T-helper 22 cell (primary cell): ENCODE measurements at places on chromosomes 1 and 21.

DNA sequence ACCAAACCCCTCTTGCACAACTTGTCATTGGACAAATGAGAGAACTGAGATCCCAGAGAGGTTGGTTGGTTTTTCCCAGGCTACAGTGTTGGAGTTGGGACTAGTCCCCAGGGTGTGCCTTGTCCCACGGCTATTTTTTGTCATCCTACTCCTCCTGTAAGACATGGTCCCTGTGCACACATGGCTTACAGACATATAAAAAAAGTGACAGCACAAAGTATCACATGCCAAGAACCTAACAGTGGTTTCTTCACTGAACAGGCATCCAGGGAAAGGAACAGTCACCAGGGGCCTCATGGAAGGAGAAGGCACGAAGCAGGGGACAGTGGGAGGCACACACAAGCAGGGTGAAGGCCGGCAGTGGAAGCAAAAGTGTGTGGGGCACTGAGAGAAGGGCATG lies 36.5 kb downstream of the SERBP1 start:
- DNase-seq = no peak

DNA sequence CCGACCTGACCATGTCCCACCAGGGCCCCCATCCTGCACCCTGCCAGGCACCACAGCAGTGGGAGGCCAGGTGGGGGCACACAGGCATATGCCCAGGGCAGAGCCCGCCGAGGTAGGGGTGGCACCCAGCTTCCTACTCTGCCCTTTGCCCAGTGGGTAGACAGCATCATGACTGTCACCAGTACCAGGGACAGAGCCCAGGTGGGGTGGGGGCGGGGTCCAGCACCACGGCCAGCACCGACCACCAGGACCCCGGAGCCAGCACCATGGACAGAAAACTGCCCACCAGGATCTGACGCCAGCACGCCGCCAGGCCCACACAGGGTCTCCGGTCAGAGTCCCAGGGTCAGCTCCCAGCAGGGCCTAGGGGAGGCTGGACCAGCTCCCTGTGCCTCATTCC lies 3.8 kb downstream of the TAS1R3 start:
- no peak for DNase-seq

DNA sequence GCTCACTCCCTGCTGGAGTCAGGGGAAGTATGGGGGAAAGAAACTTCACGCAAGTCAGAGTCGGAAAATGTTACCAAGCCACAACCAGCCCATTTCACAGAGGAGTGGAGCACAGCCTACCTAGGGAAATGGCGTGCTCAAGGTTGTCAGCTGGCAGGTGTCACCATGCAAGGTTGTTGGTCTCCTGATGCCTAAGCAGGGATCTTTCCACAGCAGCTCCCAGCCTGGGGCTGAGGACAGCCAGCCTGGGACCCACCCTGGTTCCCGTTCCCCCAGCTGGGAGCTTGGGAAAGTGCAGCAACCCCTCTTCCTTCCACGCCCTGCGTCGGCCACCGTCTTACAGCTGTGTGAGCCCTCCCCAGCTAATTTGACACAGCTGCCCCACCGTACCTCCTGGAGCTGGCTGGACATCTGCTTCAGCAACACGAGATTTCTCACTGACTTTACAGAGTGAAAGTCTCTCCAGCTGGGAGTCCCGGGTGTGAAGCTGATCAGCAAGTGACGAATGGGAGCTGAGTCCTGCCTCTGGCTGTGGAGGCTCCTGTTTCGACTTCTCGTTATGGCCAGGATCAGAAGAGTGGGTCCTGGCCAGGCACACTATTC lies 224.6 kb upstream of the RAB4A start:
- DNase-seq = no peak

- DNase-seq = no peak
These were observed 40.9 kb downstream of the MORN1 start for GRCh38 chr1:2350501-2350900.

GRCh38 chr1:91797164-91797563 lies 88.8 kb downstream of the TGFBR3 start:
- no peak for DNase-seq

- DNase-seq = no peak
These were observed 71.8 kb downstream of the CHRM3 start for GRCh38 chr1:239458144-239458500.

- DNase-seq = no peak
These were observed 69.2 kb downstream of the TBX15 start for GRCh38 chr1:118918940-118919259.

GRCh38 chr1:234649432-234650081 lies 39.6 kb upstream of the IRF2BP2 start:
- no peak for DNase-seq

GRCh38 chr1:185345913-185346720 lies 29.1 kb upstream of the IVNS1ABP start:
- DNase-seq = no peak

- DNase-seq = no peak
These were observed 12.4 kb downstream of the NUP133 start for GRCh38 chr1:229495782-229496181.

GRCh38 chr1:151523326-151523725 lies 12.1 kb downstream of the CGN start:
- no peak for DNase-seq

DNA sequence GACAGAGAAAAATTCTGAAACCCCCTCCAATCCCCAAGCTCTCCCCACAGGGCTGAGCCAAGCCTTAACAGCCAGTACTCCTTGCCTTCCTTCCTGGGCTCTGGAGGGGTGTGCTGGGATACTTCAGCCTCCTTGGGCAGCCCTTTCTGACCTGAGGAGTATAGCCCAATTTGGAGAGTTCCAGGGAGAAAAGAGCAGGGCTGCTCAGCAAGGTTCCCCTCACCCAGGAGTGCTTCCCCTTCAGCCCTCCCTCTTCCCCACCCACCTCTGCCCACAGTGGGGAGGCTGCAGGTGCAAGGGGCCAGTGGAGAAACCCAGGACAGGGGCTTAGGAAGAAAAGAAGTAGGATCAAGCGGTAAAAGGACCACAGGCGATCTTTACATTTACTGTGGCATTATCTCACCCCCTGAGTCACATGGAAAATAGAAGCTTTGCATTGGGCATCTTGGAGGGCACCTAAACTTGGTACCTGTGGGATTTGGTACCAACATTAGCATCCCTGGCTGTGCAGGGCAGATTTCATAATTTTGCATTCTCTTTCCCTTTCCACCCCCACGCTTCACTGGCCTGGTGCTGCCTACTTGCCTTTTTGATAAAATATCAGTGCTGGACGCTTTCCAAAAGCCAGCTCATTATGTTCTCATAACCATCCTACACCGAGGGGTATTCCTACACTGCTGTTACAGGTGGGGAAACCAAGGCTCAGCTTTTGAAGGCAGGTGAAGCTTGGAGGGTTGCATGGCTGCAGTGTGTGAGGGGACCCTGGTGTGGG lies 2.8 kb upstream of the ADORA1 start:
- DNase-seq = no peak

GRCh38 chr1:19775317-19775716 lies 24.4 kb downstream of the TMCO4 start:
- no peak for DNase-seq

DNA sequence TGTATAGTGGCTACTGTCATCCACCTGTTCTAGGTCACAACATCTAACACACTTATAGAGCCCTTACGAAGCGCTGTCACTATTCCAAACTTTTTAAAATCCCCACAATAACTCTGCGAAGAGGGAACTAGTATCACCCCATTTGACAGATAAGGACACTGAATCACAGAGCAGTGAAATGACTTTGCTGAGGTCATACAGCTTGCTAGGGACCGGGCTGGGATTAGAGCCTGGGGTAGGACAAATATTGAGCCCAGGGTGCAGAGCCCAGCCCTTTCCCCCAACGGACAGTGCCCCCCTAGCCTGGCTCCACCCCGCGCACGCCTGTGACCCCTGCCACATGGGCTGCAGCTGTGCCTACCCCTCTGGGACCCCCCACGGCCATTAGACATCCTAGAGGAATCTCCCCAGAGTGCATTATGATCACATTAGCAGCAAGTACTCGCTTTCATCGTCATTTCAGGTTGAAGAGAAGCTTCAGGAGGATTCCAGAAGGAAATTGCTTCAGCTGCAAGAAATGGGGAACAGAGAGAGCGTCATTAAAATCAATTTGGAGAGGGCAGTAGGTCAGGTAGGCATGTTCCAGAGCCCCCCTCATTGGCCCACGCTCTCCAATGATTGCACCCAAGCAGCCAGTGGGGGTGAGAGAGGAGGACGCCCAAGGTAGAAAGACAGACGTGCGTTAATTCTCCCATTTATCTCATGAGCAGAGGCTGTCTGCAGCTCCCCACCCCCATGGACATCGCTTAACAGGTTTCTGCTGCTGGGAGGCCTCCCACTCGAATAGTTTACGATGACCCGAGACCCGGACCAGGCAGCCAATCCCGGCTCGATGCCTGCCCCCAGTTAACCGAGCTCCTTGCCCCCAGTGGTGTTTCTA lies 77.2 kb downstream of the FHAD1 start:
- no peak for DNase-seq

- no peak for DNase-seq
These were observed 393.9 kb downstream of the PLPP3 start for GRCh38 chr1:56185493-56185892.

DNA sequence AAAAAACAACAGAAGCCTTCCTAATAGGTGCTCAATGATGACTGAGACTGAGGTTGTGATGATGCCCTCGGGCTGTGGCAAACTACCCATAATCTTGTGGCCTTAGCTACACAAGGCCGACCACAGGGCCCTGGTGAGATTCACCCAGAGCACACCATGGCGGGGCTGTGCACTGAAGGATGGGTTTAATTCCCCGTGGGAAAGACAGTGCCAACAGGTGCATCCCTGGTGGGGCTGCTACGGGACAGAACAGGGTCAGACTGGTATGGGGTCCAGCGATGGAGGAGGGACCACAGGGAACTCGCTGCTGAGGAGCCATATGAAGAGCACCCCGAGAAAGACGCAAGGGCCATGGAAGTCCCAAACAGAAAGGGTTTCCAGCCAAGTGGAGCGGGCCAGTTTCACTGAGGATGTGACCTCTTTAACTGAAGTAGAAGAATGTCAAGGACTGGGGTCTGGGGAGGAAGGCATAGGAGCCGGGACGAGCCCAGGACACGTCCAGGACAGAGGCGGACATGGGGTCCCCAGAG lies 21.3 kb downstream of the PRDM15 start:
- DNase-seq = no peak

DNA sequence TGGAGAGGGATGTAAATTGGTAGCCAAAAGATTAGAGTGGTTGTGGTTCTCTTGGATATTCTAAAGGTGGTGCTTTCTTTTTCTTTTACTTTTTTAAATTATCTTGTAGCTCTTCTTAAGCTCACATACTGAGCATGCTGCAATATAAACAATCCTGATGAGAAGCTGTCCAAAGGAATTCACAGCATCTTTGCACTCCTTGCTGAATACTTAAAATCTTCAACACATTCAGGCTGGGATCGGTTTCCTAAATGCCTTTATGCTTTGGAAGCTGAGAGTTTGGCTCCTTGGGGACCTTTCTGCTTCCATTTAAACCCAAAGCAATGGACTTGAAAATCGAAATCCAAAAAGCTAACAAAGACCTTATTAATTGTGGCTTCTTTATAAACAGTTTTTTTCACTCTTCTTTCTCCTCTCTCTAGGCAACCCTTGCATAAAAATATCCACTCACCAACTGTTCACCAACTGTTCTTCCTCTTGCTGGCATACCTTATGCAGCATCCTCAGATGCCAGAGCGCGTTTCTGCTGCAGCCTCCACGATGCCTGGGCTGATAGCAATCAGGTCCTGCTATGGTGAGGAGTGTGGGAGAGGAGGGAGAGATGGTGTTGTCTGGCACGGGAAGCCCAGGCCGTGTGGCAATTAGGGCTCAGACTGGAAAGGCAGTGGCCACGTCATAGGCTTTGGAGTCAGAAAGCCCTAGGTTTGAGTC lies 535.8 kb upstream of the DAB1 start:
- no peak for DNase-seq

- DNase-seq = no peak
These were observed 4.5 kb downstream of the C1orf232 start for GRCh38 chr1:26164036-26164860.

DNA sequence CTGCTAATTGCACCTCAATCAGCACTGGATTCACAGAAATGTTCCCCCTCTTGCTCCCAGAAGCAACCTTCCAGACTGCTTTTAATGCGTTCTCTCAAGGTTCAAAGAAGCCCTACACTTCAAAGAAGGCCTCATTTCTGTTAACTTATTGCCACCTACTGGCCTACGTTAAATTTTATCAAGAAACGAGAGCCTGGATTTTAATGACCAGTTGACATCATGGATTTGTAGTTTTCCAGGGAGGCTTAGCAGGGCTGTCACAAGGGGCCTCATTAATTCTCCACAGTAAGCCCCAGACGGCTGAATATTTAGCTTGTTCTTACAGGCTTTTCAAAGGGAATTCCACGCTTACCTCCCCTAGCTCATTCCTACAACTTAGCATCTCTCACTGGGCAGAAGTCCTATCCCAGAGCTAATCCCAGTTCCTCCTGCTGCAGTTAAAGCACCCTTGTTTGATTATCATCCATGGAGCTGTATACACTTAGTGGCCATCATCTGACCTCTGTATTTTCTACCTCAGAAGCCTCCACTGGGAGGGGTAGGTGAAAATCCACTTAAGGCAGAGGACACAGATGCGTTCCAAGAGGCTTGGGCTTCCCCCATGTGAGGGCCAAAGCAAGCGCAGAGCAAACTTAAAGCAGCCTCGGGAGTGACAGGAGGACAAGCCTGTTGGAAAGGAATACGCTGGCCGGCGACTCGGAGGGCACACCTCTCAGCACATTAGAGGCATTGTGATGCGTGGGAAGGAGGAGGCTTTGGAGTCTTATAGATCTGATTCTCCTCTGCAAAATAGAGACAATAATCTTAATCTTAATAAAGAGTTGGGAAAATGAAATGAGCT lies 32.2 kb upstream of the CYP4X1 start:
- no peak for DNase-seq

DNA sequence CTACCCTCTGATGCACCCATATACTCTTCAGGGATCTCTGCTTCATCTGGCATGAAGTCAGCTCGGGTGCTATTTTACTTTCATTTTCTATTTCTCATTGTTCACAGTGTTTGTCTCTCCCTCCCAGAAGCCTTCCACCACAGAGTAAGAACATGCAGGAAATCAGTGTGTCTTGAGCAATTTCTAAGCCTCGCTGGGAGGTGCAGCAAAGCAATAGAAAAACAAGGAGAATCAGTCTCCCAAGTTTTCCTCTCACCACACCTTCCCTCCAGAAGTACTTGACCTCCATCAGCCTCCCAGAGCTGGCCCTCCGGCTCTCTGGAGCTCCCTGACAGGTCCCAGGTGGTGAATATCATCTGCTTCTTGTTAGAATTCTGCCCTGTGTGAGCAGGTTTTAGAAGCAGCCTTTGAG lies 594.7 kb upstream of the CAMK1G start:
- no peak for DNase-seq
